Myocyte (in vitro differentiated cells): ENCODE measurements at places on chromosomes 3 and 15. TPM values are rescaled to one million over a fixed set of nuclear protein-coding genes. Genes with fewer than 3 reads are reported as not detected.

The TYRO3 gene
- 3.9 and 9.6 TPM in 2 replicates for total RNA-seq

The SLC12A1 gene
- not detected in 2 replicates for total RNA-seq

The IMP3 gene
- 127 and 146 TPM in 2 replicates for total RNA-seq

The MRPS22 gene
- 70.2 and 78.3 TPM in 2 replicates for total RNA-seq

The IGSF10 gene
- 0.13 and 0.26 TPM in 2 replicates for total RNA-seq

The ROPN1 gene
- total RNA-seq = not detected in 2 replicates

DNA sequence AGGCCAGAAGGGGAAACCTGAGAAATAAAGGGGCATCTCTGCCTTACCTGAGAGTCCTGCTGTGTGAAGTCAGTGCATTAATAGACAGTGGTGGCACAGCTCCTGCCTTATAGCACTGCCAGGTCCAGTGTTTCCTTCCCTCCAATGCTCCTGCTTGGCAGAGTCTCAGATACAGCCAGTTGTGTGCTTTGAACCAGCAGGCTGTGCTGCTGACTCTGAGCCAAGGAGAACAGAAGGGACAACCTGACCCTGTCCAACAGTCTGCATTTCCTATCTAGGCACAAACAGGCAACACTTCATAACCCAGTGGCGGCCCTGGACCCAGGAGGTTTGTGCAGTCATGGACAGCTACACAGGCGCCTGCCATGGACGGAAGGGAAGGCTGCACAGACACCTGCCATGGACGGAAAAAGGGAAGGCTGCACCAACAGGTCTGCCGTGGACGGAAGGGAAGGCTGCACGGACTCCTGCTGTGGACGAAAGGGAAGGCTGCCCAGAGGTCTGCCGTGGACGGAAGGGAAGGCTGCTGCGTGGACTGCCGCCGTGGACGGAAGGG, 33.9 kb upstream of the PLXNA1 start:
- no peak for DNase-seq

DNA sequence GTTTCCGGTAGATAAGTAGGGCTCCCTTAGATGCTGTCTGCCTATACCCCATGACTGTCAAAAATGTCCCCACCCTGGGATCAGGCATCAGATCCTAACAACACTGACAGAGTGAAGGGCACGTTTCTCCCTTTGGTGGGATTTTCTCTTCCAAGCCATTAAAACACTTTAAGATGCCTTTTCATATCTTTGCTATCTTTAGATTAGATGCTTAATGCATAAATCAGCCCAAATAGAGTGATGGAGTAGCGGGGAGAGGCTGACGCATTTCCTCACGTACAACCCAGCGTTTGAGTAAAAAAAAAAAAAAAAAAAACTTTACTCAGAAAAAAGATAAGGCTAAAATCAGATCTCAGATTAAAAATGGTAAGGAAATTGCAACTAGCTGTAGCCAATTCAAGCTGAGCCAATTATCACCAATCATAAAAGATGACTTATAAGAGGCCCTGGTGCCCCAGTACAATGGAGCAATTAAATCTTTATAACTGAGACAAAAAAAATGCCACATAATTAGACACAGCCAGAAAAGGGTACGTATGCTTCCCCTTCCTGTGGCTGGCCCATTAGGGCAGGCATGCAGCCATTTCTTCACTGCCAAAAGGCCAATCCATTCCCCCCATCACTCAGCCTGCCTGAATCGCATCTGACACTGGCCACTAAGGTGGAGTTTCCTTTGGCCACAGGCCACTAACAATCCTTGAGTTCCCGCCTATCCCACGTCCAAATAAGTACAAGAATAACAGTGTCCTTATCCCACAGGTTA, 45.0 kb downstream of the RFTN1 start:
- no peak for DNase-seq

GRCh38 chr3:38039899-38040261, 872 bp downstream of the DLEC1 start:
- peak; percentile 44 for DNase-seq
